ENCODE measurements at places on chromosomes 2 and 18.

DNA sequence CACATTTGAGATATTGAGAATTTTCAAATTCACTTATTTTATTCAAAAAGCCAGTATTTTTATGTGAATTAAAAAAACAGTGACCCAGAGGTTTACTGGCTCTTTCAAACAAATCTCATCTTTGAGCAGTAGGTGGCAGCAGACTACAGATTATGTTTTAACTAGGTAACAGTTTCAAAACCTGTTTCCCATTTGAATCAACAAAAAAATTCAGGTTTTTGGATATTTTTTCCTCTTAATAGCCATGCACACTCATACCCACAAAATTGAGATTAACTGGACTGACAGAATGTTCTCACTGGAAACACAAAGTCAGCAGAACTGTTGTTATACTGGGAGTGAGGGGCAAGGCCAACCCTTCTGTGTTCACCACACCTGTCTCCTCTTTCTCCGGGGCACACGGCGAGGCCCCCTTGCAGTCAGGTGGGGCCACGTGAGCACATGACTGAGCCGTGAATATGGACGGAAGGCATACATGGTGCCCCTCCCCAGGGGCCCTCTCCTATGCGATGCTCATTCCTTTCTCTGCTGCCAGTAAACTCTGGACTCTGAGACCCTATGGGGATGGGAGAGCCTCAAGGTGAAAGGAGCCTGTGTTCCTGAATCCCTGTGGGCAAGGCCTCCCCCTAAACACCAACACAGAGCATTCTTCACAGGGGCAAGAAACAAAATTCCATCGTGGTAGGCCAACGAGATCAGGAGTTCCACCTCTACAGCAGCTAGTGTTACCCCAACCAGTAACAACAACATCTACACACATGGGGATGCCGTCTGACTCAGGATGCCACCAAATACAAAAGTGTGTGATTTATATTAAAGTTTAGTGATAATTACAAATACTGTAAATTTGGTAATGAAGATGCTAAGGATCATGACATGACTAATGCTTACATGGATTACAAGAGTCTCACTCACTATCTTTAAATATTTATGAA, 80.4 kb downstream of the LPIN2 start:
- no peak for DNase-seq

GRCh38 chr2:240400371-240401161, 34.9 kb upstream of the GPC1 start:
- DNase-seq: no peak

GRCh38 chr2:71067567-71068217, 756 bp upstream of the NAGK start:
- no peak for DNase-seq

DNA sequence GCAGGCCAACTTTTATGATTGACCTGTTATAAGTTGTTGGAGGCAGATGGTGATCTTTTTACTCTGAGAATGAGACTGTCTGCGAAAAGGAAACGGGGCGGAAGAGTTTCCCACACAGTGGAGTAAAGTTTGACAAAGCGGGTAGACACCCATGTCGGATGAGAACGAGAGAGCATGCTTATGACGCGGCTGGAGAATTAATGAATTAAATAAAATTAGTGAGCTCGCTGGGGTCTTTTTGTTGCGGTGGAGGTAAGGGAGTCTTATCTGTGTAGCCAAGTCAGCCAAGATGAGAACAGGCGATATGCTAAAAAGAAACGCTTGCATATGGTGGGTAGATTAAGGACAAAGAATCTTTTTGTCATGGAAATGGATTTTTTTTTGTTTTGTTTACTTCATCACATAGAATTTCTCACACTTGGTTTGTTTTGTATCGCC, 1.8 kb downstream of the SALL3 start:
- DNase-seq: no peak

- DNase-seq: no peak
Measured at GRCh38 chr2:62382122-62382521, 123.9 kb downstream of the TMEM17 start.

- no peak for DNase-seq
Measured at GRCh38 chr2:72145289-72145657, 2.4 kb downstream of the CYP26B1 start.

GRCh38 chr2:147933931-147934330, 86.6 kb downstream of the ORC4 start:
- DNase-seq: no peak

Measured in activated CD4-positive, alpha-beta T cell treated with anti-CD3 and anti-CD28 coated beads for 1 hour (primary cell).